RPMI7951 (cell line): ENCODE measurements at places on chromosomes 6 and 20. TPM values are rescaled to one million over a fixed set of nuclear protein-coding genes. Genes with fewer than 3 reads are reported as not detected.

The GJA1 gene
- total RNA-seq: 15.2 and 20.7 TPM in 2 replicates

- DNase-seq: no peak
These were observed 682.1 kb upstream of the ADGRB3 start for GRCh38 chr6:67952948-67953347.

The DACT2 gene
- total RNA-seq: not detected in 2 replicates

DNA sequence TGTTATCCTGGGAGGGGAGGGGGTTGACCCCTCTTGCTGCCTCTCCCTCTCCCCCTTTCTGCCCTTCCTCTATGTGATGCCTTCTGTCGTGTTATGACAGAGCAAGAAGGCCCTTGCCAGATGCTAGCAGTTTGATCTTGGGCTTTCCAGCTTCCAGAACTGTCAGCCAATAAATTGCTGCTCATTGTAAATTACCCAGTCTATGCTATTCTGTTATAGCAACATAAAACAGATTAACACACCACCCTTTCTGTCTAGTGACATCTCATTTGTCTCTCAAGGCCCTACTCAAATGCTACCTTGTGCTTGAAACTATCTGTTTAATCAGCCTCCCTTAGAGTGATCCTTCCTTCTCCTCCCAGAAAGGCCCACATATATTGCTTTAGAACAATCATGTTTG lies 16.4 kb upstream of the MAP3K4 start:
- DNase-seq: no peak

The VGLL2 gene
- total RNA-seq: not detected in 2 replicates

DNA sequence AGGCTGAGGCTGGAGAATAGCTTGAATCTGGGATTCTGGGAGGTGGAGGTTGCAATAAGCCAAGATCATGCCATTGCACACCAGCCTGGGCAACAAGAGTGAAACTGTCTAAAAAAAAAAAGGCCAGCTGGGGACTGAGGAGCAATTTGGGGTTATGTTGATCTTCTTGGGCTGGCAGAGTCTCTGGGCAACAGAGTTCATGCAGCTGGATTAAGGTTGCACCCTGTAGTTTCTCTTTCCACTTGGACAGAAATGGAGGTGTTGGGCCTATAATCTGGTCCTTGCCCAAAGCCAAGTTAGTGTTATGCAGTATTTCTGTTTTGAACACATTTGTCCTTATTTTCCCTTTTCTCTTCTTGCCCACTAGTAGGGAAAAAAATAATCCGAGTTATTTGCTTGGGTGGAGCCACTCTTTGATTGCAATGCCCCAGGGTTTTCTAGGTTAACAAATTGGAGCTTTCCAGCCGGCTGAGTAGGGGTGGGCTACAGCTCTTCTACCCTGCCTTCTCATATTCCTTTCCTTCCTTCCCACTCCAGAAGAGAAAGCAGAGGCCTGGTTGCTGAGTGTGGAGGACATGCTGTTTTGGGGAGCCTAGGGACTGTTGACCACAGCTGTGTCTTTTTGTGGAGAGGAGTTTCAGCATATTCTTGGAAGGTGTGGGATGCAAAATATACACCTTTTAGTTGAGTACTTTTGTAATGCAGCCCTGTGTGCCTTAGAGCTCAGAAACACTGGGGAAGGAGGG lies 213.9 kb downstream of the SOX4 start:
- no peak for DNase-seq
